ENCODE measurements at places on chromosomes 11 and 22.

GRCh38 chr11:2102132-2102882 lies 36.9 kb downstream of the IGF2 start:
- DNase-seq = no peak

- DNase-seq = no peak
Measured at GRCh38 chr11:132782102-132782501, 750.2 kb downstream of the OPCML start.

DNA sequence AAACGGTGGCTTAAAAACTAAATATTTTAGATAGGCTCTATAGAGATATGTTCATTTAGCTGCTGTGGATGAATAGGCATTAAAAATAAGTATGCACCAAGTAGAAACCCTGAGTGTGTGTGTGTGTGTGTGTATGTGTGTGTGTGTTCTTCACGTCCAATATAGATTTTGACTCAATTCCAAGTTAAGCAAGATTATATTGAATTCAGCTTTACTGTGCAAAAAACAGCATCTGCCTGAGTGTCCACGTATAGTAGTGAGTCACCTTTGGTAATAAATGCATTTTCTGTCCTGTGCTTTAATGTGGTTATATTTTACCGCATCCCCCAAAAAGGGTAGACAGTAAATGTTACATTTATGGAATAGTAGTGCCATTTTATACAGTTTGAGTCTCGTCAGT lies 71.2 kb downstream of the PDHX start:
- DNase-seq = no peak

- no peak for DNase-seq
Measured at GRCh38 chr11:336659-337198, 16.1 kb upstream of the IFITM3 start.
